ENCODE measurements at places on chromosomes 12 and 14. TPM values are rescaled to one million over a fixed set of nuclear protein-coding genes. Genes with fewer than 3 reads are reported as not detected.

DNA sequence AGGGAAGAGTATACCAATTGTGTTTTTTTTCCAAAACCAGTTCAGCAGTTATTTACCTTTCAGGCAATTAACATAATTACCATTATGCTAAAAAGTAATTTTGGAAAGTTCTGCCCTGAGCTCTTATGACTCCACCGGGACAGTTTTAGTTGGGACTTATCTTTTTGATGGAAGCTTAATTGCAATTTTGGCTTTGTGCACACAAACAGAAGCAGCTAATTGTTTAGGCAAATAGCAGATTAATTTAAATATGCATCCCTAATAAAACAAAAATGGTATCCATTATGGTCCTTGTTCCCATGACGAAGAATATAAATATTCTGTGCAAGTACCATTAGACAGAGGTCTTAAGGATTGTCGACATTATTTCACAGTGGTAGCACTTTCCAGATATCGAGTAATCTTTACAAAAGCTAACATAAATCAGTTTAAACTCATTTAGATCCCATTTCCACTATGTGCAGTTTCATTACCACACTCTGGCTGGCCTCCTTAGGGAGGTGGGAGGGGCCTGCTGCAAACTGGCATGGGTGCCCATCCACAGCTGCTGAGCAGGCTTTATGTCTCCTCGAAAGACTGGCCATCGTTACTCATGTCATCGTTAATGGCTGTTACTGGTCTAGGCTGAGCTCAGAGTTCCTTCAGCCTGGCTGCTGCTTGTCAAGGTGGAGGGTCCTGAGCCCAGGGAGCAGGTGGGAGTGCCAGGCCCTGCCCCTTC, 68.2 kb downstream of the FBXW8 start:
- no peak for DNase-seq

Gene TGM1
- 0.97 TPM for polyA plus RNA-seq

- no peak for DNase-seq
Measured at GRCh38 chr12:49230176-49230804, 34.6 kb upstream of the TUBA1C start.

- DNase-seq = no peak
Measured at GRCh38 chr14:44449680-44450079, 57.4 kb downstream of the FSCB start.

Gene APPL2
- 58.4 TPM for polyA plus RNA-seq

GRCh38 chr14:90599748-90600507, 203.1 kb downstream of the CALM1 start:
- no peak for DNase-seq

- no peak for DNase-seq
Measured at GRCh38 chr12:124542021-124542949, 25.1 kb downstream of the NCOR2 start.

Gene VRTN
- not detected for polyA plus RNA-seq

Gene P2RX2
- not detected for polyA plus RNA-seq

Gene LRRC43
- polyA plus RNA-seq = 0.71 TPM

Gene RD3L
- not detected for polyA plus RNA-seq

GRCh38 chr12:64781280-64782190, 22.3 kb upstream of the GNS start:
- DNase-seq = no peak

DNA sequence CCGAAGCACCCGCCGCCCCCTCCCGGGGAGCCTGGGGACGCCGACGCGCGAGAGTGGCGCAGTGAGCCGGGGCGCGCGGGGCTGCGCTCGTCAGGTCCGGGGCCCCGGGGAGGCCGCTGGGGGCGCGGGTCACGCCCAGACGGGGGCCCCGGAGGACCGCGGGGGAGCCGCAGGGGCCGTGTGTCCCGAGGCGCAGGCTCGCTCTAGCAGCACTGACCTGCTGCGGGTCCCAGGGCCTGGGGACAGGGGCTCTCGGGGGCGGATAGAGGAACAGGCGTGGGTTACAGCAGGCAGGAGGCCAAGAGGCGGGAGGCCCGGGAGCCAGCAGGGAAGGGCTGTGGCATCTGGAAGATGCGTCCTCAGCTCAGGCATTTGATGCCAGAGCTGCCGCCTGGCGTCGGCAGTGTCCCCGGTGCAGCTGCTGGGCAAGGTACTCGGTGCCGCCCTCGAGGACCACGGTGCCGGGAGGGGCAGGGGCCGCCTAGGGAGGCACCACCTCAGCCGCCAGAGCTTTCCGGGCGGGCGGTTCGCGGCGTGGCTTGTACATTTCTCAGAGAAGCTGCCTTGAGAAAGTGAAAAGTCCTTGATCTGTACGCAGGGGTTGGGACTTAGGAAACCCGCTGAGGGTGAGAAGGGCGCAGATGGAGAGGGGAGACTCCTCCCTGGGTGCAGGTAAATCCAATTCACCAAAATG, 1.2 kb downstream of the WNT5B start:
- DNase-seq = no peak

Gene HOXC12
- polyA plus RNA-seq = 0.05 TPM

GRCh38 chr12:71164568-71165197, 6.9 kb upstream of the TSPAN8 start:
- DNase-seq = no peak

DNA sequence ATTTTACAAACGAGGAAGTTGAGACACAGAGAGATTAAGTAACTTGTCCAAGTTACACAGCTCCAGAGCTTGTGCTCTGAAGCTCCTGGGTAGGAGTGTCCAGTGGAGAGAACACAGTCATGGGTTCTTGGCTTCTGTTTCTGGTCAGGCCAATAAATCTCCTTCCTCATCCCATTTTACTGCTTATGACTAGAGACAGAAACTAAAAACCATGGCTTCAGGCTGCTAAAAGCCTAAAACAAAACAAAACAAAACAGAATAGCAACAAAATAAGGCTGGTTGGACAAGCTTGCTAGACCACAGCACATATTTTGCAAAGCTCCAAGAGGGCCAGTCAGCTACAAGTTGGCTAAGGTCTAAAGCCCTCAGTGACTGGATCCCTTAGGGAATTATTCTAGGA, 49.8 kb downstream of the PTGER2 start:
- peak; percentile 74 for DNase-seq

Gene ABCD2
- not detected for polyA plus RNA-seq

DNA sequence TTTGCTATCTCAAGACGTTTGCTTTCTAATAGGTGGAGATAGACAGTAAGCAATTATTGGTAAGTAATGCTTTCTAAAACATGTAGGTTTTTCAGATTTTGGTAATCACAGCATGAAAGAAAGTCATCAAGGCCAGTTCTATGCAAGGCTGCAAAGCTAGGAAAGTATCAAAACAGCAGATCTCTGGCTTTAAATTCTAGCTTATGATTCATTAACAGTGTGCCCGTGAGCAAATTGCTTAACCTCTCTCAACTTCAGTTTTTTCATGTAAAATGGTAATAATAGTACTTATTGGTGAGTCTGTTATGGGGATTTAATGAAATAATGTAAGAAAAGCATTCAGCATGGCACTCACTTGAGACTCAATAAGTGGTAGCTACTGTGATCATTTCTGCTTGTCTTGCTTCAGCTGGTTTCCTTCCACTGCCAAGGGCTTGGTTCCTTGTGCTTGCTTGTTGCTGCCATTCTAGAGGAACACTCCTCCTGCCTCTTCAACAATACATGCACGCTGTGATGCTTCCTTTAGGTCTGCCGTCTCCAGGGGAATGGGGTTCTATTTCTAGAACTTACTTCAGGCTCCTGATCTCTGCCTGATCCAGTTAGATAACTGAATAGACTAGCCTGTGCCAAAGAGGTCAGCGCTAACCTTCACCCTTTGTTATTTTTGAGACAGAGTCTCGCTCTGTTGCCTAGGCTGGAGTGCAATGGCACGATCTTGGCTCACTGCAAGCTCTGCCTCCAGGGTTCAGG, 88.4 kb downstream of the CAND1 start:
- DNase-seq = no peak

DNA sequence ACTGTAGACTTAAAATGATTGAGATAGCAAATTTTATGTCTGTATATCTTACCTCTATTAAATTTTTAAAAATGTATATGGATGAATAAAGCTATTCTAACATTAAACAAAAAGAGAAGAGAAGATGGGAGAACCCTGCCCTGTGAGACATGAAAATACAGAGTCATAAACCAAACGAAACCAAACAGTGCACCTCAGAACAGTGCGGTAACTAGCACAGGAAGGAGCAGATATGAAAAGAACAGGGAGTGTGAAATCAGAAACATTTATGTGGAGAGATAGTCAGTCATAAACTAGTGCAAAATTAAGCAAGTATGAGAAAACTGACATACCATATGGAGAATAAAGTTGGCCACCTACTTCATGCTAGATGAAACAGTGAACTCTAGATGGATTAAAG, 135.1 kb downstream of the ERC1 start:
- no peak for DNase-seq

Gene ERH
- polyA plus RNA-seq = 109 TPM

DNA sequence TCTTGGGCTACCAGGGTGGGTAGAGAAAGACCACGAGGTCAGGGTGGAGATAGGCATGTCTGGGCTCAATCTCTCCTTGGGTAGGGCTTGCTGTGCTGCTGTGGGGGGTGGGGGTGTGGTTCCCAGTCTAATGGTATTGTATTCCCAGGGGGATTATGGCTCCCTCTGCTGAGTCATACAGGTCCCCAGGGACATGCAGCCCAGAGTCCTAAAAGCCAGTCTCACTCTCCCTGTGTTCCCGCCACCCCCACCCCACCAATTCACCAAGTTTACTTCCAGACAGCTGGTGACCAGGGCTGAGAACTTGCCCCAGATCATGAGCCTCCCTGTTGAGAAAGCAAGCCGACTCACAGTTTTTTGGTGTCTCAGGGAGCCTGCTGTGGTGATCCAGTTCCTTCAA, 367.6 kb downstream of the C12orf75 start:
- no peak for DNase-seq

GRCh38 chr14:74980731-74981461, 21.8 kb upstream of the EIF2B2 start:
- DNase-seq = no peak

Gene DIO2
- polyA plus RNA-seq = 81.9 TPM

DNA sequence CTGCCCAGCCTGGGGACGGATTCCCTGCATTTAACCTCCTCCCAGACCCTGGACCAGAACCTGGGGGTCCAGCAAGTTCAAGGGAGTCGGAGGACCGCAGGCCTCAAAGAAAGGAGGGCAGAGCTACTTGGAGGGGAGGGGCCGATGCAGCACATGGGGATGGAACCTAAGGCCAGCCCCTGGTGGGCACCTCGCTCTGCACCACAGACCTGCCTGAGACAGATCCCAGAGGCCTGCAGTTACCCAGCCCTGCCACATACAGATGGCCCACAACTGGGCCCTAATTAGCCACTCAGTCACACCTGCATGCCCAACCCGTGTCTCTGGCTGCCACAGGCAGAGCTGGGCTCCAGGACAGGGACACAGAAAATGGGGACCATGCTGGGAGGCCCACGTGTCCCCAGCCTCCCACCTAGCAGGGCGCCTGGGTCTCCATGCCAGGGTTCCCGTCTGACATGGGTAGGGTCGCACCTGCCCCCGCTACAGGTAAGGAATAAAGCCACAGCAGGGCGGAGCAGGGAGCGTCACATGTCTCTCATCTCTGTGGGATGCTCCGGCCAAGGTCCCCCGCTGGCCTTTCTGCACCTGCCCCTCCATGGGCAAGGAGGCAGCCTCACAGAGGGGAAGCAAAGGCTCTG, 16.7 kb downstream of the AKT1 start:
- no peak for DNase-seq

DNA sequence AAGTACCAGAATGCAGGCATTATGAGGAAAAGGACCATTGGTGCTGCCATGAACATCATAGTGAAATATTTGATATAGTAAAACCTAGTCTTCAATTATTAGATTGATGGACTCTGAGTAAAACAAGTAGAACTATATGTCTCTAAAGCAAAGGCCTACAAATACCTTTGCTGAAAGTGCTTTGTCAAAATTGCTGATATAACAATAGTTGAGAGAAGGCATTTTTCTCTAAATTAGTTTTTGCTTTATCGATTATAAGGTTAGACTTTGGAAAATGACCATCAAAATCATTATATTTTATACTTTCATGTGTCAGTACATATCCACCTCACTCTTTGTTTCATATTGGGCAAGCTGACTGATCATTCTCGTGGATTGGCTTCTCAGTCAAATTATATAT, 836.0 kb upstream of the FBXO33 start:
- DNase-seq = no peak

Gene SHMT2
- polyA plus RNA-seq = 299 TPM

DNA sequence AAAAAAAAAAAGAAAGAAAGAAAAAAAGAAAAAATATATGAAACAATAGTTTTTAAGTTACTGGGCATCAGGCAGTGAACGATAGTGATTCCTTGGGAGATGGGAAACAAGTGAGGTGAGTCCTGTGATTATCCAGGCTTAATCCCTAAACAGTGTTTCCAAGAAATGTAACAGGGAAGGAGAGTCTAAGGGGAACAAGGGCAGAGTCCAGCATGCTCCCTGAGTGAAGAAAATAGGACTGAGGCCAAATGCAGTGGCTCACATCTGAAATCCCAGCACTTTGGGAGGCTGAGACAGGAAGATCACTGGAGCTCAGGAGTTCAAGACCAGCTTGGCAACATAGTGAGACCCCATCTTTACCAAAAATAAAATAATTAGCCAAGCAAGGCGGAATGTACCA, 40.7 kb downstream of the R3HDM2 start:
- no peak for DNase-seq

DNA sequence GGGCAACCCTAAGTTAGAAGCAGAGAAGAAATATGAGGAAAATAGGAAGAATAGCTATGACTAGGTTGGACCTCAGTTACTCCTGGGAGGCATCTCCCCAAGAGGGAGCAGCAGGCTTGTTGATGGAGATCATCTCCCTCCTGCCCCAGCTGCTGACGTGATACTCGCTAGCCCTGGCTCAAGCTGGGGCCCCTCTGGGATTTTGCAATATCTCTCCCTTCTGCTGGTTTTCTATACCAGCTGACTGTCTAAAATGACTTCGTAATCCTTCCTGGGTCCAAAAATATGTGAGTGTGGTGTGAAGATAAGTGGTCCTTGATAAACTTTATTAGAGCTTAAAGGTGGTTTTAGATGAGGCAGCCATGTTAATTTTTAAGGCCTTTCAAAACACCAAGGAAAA, 4.5 kb upstream of the HECTD4 start:
- no peak for DNase-seq

Gene RNF212B
- polyA plus RNA-seq = not detected

DNA sequence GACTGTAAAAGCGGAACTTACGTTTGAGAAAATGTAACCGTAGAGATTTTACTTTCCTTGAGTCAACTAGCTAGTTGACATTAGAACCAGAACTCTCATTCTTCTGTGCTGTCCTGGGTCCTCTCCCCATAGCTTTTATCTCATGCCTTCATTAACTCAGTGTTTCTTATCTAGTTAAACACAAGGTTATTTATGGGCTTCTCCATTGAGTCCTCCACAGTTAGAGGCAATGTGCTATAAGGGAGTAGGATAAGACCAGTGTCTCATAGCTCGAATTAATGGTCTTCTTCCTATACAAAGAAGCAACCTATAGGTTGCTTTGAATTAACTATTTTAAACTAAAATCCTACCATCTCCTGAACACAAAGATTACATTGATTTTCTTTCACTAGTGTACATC, 129.8 kb downstream of the ACSS3 start:
- no peak for DNase-seq

Gene INHBC
- not detected for polyA plus RNA-seq
